ENCODE measurements at places on chromosomes 1 and 21.

DNA sequence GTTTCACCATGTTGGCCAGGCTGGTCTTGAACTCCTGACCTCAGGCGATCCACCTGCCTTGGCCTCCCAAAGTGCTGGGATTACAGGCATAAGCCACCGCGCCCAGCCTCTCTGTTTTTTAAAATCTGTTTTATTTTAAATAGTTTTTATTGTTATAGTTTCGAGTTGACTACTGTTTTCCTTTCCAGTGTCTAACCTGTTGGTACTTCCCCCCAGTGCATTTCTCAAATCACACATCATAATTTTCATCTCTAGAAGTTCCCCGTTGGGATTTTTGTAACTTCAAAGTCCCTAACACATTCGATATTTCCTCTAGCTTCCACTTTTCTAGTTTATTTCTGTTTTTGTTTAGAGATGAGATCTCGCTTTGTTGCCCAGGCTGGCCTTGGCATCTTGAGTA, 7.5 kb downstream of the HES4 start:
- DNase-seq, result no peak

DNA sequence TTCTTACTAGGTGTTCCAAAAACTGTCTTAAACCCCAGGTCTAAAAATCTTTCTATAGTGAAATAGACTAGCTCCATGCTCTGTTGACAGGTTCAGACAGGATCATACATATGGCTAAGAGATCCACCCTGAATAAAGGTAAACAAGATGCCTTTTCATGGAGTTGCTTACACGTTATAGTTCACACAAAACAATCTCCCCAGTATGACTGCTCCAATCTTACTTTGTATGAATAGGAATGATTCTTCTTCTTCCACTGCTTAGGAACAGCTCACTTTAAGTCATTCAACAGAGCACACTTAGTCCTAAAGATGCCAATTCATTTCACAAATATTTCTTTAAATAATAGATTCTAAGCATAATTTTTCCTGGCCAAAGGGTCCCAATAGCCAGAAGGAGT, 16.0 kb downstream of the ELK4 start:
- DNase-seq, result no peak

DNA sequence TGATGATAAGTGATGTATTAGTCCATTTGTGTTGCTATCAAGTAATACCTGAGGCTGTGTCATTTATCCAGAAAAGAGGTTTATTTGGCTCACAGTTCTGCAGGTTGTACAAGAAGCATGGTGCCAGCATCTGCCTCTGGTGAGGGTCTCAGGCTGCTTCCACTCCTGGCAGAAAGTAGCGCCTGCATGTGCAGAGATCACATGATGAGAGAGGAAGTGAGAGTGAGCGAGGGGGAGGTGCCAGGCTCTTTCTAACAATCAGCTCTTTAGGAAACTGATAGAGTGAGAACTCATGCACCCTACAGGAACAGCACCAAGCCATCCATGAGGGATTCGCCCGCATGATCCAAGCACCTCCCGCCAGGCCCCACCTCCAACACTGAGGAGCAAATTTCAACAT, 2.2 kb upstream of the FHAD1 start:
- no peak for DNase-seq

DNA sequence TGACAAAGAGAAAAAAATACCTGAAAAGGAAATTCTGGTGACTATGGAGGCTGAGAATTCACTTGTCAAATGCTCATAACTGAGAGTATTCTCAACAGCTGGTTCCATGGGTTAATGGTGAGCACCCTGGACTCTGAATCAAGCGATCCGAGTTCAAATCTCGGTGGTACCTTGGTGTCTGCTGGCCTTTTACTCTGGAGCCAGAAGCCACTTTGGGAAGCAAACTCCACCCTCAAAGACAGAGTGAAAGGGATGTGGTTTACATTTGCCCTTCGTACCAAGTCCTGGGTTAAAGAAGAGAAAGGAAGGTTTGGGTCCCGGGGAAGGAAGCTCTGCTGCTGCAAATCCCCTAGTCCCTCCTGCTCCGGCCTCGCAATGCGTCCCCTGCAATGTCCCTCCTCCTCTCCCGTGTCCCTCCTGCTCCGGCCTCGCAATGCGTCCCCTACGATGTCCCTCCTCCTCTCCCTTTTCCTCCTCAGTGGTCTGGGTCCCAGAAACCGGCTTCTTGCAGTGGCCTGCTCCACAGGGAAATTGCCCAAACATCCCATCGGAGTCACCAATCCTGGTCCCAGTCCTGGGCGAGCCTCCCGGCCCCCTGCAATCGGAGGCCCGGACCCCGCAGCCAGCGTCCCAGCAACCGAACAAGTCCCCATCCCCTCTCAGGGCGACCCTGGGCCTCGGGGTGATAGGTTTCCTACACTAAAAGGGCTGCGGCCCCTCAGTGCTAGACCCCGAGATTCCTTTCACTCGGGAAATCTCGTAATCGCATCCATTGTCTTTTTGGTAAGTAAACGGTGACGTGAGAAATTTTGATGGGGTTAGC, 129.4 kb downstream of the PPIAL4G start:
- DNase-seq, result no peak

DNA sequence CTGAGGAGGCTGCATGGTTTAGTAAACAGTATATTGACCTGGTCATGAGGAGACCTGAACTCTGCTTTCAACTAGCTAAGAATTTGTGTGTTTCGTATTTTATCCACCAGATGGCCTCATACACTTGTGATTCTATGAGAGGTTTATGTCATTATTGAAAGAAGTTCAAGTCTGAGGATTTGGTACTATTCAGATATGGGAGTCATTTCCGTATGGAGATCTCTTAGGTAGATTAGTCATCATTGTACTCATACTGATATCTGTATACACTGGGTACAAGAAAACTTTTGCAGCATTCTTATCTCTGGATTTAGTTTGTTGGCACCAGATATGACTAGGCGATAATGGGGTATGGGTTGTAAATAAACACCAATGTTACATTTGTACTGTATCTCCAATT, 26.6 kb downstream of the ATF6 start:
- peak; percentile 85 for DNase-seq

DNA sequence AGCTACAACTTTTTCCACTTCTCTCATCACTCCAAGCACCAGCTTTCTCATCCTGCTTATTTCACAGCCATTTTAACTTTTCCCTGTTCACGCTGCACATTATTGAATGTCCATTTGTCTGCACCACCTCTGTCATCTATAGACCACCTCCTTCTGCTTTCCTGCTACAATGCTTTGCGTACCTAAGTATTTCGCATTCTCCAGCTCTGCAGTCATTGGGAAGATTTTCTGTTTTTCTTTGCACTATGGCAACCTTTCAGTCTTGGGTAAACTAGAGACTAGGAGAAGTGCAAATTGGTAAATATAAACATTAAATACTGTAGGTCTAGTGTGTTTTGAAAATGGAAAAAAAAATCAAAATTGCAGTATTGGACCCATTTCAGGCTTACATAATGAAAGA, 835 bp downstream of the CCDC30 start:
- DNase-seq, result no peak

DNA sequence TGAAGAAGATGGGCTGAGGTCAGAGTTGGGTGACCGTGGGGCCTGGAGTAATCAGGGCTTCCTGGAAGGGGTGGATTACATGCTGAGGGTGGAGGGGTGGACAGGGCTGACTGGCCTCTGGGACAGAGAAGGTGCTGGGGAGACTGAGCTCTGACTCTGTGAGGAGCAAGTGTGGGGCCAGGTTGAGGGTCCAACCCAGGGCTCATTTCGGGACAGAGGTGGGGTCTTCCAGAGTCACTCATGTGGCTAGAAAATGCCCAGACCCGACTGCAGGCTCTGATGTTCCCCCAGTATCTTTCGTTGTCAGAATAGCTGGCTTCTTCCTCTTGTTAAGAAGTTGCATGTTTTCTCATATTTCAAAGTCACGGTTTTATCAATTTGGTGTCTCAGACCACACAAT, 311.8 kb downstream of the PTPRU start:
- no peak for DNase-seq

All from A673 (cell line).